Amygdala (tissue), 56 donors: ENCODE measurements at places on chromosomes 3 and 15.
A peak's percentile ranks its signal among the peaks of the same experiment; 100 is the strongest.

- DNase-seq = no peak
Observed at GRCh38 chr3:197748597-197749314, 927 bp upstream of the FYTTD1 start.

DNA sequence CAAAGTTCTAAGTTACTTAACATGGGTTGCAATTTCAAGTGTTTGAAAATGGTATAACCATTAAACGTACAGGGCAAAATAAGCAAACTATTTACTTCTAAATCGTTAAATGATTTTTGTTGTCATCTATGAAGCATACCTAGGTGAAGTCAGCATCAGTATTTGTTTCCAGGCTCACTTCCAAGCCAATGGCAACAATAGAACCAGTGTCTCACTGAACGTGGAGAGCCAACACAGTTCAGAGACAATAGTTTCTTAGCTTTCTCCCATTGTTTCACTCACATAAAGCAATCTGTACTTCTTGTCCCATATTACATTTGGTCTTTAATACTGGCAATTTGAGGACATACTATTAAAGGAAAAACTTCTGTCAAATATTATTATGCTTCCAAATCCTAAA, 397.2 kb downstream of the MECOM start:
- DNase-seq = peak; percentile 4

DNA sequence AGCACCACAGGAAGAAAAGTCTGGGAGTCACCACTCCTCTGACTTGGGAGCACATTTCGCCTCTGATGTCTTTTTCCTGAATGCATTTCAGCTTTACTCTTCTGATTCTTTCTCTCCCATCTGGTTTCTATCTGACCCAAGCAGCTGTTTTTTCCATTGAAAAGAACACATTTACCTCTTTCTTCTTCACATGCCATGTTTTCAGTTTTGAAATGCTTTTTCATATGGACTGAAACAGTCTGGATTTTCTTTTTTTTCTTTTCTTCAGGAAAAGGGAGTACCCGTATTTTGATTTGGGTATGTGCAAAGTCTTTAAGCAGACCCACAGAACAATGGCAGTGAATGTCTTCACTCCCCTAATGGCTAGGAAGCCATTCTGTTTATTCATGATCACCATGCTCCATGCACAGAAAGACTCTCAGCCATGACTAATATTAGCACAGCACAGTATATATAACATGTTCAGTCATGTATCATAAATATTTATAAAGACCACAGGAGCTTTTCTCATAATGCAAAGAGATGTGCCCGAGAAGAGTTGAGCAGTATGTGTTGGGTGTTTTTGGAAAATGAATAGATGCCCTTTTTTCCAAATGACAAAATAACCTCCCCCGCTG, 82.7 kb upstream of the LRIG1 start:
- DNase-seq = no peak

DNA sequence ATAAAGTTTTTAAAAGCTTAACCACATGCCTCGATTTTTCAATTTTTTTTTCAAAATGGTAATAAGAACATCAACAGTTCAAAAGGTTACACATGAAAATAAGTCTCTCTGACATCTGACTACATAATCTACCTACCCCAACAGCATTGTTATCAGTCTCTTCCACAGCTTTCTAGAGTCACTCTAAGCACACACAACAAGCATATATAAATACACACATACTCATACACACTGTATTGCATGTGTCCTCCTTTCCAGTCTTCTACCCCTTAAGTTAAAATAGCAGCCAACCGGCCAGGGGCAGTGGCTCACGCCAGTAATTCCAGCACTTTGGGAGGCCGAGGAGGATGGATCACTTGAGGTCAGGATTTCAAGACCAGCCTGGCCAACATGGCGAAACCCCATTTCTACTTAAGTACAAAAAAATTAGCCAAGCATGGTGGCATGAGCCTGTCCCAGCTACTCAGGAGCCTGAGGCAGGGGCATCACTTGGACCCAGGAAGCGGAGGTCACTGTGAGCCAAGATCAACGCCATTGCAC, 12.2 kb downstream of the TBL1XR1 start:
- DNase-seq = no peak

DNA sequence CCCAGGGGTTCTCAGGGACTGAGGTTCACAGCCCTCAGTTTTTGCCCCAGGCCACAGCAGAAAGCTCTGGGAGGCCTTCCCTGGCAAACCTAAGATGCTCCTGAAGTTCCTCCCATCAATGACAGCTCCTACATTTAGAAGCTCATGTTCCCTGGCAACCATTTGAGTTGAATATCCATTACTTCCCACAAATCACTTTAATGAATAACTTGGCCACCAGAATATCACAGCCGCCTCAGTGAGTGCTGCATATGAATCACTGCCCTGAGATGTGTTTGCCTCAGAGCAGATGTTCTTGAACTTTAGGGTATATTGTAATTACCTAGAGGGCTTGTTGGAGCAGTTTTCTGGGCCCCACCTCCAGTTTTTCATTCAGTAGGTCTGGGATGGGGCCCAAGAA, 27.4 kb downstream of the SLCO2A1 start:
- no peak for DNase-seq

GRCh38 chr15:89761009-89761831, 10.2 kb upstream of the MESP1 start:
- DNase-seq = no peak

DNA sequence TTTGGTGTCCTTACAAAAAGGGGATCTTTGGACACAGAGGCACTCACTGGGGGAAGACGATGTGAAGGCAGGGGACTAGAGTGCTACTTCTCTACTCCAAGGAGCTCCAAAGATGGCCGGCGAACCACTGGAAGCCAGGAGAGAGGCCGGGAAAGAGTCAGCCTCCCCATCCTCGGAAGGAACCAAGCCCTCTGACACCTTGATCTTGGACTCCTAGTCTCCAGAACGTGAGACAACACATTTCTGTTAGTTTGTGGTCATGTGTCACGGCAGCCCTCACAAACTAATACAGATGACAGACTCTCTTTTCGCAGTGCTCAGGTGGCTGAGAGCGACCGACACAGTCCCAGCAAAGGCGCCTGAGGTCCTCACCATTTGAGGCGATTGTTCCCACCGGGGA, 24.4 kb upstream of the ATP2B2 start:
- DNase-seq = no peak

GRCh38 chr3:28467414-28467813, 118.8 kb upstream of the AZI2 start:
- DNase-seq = no peak

GRCh38 chr15:43872416-43873020, 45.7 kb downstream of the WDR76 start:
- DNase-seq = peak; percentile 67
